Mesenteric fat pad (tissue), 1 donor: ENCODE measurements at places on chromosomes 5 and 9. TPM values are rescaled to one million over a fixed set of nuclear protein-coding genes. Genes with fewer than 3 reads are reported as not detected.

DNA sequence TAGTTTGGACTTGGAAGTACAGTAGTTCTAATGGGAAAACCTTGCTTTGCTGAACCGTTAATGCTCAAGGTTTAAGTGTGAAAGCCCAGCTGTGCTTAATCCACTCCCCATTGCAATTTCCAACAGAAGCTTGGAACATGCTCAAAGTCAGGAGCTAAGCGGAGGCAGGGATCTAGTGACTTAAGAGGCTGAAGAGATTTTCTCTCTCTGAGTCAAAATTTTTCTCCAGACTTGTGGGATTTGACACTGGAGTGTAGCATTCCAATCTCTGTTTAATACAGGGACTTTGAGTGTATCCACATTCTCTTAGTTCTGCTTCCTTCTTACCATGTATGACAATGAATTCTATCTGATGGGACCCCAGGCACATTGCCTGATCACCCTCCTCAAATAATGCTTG lies 471.8 kb downstream of the KIF4B start:
- no peak for DNase-seq

The PCDHB4 gene
- total RNA-seq: 2.5 TPM

The LECT2 gene
- not detected for total RNA-seq

GRCh38 chr9:122479062-122479461 lies 1.3 kb upstream of the OR1J1 start:
- no peak for DNase-seq

DNA sequence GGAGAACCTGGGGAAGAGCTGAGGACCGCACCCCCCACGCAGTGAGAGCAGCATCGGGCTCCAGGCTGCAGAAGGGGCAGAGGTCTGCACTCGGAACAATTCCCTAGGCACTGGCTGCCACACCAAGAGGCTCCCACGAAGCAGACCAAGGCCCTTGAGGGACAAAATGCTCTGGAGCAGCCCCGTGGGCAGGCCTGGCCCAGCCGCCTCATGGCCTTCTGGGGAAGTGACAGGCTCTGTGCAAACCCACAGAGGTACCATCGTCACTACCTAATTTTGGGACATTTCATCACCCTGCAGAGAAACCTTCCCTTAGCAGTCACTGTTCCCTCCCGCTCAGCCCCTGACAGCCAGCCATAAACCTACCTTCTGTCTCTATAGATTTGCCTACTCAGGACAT lies 15.9 kb downstream of the FBXW5 start:
- no peak for DNase-seq

GRCh38 chr9:81266674-81267073 lies 422.7 kb downstream of the TLE1 start:
- DNase-seq: no peak

DNA sequence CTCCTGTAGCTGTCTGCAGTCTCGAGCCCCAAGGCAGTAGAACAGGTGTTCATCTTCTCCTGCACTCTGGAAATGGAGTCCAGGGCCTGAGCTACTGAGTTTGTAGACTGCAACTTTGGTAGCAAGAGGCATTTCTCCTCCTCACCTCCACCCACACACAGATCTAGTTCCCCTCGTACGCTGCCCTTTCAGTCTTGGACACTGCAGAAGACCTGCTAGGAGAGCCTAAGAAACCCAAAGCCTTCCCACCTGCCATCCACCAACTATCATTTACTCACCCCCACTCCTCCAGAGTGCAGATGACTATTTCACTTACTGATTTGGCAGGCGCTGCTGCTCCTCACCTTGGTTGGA lies 59.0 kb downstream of the KCNIP1 start:
- no peak for DNase-seq
